ENCODE measurements at places on chromosomes 5 and 9. TPM values are rescaled to one million over a fixed set of nuclear protein-coding genes. Genes with fewer than 3 reads are reported as not detected.

MCTP1 gene
- 6.0 TPM for total RNA-seq

TMC1 gene
- 0.24 TPM for total RNA-seq

CDC23 gene
- 38.1 TPM for total RNA-seq

- ATAC-seq = no peak
Observed at GRCh38 chr9:18947892-18948339, 85.1 kb downstream of the SAXO1 start.

DNA sequence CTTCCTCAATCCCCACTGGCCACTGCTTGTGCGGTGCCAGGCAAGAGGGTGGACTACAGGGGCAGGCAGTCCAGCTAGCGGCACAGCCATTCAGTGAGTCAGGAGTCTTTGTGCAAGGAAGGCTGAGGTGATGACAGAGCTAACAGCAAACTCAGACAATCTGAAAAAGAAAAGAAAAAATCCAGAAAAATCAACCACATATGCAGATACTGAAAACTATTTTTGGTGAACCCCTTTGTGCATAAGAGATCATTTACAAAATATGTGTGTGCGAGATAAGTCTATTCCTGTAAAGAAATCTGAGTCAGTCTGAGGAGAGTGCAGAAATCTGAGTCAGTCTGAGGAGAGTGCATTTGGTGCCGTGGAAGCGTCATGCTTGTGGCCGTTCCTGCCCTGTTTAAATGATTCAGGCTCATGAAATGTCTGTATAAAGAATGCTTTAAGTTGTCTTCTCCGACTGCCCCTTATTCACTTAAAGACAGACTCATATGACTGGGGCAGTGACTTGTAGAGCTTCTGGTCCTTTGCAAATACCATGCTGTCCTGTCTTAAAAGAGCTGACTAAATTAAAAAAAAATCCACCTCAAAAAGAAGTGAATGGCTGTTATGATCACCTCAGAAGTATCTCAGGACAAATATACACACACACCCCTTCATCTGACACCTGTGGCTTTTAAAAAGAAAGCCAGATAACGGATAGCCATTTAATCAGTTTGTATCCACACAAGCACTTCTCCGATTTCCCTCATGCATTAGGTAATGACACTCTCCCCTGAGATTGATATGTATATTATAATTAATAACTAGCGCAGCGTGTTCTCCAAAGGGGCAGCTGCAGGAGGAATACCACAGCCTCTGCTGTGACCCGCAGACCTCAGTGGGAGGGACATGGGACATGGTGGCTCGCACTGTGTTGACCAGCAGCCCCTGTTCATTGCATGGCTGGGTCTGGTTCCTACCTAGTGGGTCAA, 47.3 kb downstream of the TRIO start:
- peak; percentile 84 for ATAC-seq

- no peak for ATAC-seq
Observed at GRCh38 chr5:159955056-159955624, 38.9 kb downstream of the ADRA1B start.

- peak; percentile 54 for ATAC-seq
Observed at GRCh38 chr9:134301387-134302129, 24.7 kb upstream of the RXRA start.

DNA sequence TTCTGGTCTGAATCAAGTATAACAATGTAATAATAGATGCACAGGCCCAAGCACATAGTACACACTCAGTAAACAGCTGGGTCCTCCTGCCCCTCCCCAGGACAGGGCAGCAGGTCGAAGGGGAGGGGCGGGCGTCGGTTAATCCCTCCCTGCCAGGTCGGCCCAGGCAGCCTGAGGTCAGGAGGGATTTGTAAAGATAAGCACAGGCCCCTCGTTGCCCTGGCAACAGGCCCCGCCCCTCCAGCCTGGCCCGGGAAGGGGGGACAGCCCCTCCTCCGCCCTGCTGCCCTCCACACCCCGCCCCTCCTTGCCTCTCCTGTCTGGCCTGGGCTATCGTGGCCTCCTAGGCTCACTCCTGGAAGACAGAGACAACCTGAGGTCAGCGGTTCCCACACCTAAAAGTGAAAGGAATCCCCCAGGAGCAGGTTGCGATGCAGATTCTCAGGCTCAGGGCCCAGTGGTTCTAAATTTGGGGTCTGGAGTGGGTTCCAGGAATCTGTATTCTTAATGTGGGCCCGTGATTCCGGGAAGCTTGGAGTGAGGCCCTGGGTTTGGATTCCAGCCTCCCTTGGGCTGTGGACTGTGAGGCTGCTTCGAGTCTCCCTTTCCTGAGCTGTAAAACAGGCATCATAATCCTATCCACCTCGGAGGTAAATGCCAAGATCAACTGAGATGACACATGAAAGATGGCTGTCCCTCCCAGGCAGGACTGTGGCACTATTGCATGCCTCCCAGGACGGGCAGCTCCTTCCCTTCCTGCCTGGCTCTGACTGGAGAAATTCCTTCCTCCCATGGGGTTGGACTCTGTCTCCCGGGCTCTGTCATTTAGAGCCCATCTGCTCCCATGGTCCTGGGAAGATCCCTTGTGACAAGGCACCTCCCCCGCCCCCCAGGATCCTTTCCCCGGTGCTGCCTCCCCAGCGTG, 4.4 kb downstream of the CRB2 start:
- ATAC-seq = no peak

DNA sequence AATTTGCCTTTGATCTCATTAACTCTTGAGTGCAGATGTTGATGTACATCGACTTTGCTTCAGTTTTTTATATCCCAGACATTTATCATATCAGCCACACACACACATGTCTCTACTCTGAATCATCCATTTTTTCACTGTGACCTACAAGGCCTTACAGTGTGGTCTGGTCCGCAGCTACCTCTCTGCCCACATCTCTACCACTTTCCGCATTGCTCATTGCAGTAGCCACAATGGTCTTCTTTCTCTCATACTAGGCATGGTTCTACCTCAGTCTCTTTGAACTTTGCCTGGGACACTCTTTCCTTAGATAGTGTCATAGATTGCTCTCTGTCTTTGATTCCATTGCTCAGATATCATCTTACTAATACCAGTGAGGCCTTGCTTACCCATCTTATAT, 87.9 kb upstream of the FSD1L start:
- no peak for ATAC-seq

GRCh38 chr5:93807846-93808245, 66.4 kb upstream of the POU5F2 start:
- ATAC-seq = peak; percentile 52

DNA sequence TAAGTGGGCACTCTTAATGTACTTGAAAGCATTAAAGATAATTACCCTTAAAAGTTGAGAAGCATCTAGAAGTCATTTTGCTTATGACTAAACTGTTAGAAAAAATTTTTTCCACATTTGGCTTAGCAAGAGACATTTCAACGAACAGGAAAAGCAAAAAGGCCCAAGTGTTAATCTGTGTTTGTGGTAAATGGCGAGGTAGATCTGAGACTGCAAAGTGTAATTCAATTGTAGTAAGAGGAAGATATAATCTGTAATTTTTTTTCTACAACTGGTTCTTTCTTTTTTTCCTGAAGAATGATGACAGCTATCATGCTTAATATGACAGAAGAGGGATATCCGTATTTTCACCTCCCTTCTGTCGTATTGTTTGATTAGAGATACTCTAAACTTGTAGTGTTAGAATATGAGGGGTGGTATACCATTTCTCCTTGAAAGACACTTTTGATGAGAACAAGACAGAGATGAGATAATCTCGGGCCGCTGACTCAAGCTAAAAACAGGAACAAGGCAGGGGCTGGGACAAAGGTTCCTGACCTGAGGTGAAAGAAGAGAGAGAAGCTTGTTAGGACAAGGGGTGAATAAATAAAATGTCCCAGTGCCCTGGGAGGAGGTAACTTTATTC, 459.3 kb upstream of the ZNF608 start:
- ATAC-seq = no peak

DNA sequence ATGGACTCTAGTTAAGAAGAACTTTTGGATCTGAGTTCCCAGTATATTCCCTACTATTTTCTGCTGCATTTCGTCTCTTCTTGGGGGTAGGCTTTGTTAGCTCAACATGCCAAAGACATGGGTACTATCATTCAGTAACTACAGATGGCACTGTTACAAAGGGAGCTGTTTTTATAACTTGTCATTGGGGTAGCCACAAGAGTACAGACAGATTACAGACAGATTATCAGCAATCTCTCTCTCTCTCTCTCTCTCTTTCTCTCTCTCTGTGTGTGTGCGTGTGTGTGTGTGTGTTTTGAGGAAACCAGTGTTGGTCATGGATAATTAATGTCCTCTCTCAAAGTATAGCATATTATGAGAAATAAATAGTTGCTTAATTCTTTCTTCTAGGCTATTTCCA, 116.1 kb downstream of the WDR70 start:
- no peak for ATAC-seq
